ENCODE measurements at places on chromosomes 12 and 14. TPM values are rescaled to one million over a fixed set of nuclear protein-coding genes. Genes with fewer than 3 reads are reported as not detected.

- no peaks in the 10 kb centered on the region for H3K4me1 ChIP-seq
- no peak for DNase-seq
- H3K4me3 ChIP-seq: no peak overlapping the region
- peaks cover 15% of the 10 kb centered on the region for H3K27me3 ChIP-seq
Observed at GRCh38 chr12:109329003-109329402, 18.7 kb upstream of the MYO1H start.

TDP1 gene
- 3.4 TPM for total RNA-seq

ASCL1 gene
- not detected for total RNA-seq

KRT85 gene
- not detected for total RNA-seq

DNA sequence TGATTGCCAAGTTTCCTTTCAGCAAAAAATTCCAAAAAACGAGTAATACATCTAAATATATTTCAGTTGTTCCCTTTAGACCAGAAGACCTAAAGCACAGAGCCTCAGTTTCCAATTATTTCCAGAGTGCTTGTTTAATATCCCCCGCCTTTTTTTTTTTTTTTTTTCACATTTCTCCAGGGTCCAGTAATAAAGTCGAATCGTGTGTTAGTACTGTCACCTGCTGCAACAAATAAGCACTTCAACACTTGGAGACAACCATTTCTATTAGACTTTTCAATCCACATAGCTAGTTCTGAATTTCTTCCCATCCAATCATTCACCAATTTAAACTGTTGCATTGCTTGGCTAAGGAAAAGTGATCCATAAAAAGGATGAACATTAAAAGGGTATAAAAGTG is 13.6 kb downstream of the PDE6H start:
- no peak overlapping the region for H3K4me3 ChIP-seq
- H3K4me1 ChIP-seq: peaks cover 6% of the 10 kb centered on the region
- H3K27me3 ChIP-seq: no peaks in the 10 kb centered on the region
- H3K36me3 ChIP-seq: no peaks in the 10 kb centered on the region
- no peak for DNase-seq

SALL2 gene
- total RNA-seq: 3.4 TPM
